ENCODE measurements at places on chromosomes 3 and 15.
A peak's percentile ranks its signal among the peaks of the same experiment; 100 is the strongest.

- peak; percentile 83 for DNase-seq
Measured at GRCh38 chr15:28977377-28978010, 91.7 kb downstream of the APBA2 start.

DNA sequence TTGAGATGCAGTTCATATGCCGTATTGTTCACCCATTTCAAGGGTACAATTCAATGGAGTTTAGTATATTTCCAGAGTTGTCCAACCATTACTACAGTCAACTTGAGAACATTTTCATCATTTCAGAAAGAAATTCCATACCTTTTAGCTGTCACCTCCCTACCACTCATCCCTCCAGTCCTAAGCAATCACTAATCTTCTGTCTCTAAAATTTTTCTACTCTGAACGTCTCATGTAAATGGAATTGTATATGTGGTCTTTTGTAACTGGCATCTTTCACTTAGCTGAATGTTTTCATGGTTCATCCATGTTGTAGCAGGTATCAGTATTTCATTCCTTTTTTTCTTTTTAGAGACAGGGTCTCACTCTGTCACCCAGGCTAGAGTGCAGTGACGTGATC is 51.1 kb downstream of the CMTM7 start:
- DNase-seq = no peak

DNA sequence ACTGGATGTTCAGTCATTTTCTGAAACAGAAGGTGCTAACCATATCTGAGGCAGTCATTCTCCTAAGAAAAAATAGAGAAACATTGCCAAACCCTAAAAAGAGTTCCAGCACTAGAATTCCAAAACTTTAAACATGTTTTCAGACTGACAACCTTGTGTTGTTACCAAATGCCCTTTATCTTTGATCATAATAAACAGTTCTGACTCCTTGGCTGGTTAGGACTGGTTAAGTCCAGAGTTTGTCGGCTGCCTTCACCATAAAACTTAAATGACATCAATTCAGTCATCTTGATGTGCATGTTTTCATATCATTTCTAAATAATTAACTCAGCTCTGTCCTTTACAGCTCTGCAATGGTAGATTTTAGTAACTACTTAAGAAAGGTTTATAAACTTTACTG is 68.0 kb downstream of the COL8A1 start:
- no peak for DNase-seq

DNA sequence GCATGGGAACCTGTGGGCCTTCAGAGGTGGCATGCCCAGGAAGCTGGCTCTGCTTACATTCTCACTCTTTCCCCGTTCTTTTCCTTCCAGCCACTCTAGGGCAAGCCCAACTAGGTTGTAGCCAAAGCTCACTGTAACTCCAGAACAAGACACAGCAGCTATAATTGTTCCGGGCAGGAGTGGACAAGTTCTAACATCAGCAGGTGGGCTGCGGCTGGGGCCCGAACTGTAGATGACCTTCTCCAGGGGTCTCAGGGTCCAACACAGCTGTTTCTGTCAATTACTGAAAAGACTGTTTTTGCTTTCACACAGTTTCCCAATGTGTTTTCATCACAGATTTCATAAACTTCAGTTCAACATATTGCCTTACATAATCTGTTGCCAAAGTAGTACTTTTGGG is 11.5 kb downstream of the RASGRP1 start:
- DNase-seq = no peak

Data from hepatocyte (in vitro differentiated cells).